ENCODE measurements at places on chromosomes 12 and 14.

GRCh38 chr12:90499795-90500194 is 455.2 kb downstream of the CCER1 start:
- no peak for DNase-seq

- peak; percentile 86 for DNase-seq
Observed at GRCh38 chr12:113334786-113335539, at the start of gene SLC8B1. Gene SLC8B1 (minus strand): TSS chr12:113335109. CDS start chr12:113332878, 2,231 bp downstream.

DNA sequence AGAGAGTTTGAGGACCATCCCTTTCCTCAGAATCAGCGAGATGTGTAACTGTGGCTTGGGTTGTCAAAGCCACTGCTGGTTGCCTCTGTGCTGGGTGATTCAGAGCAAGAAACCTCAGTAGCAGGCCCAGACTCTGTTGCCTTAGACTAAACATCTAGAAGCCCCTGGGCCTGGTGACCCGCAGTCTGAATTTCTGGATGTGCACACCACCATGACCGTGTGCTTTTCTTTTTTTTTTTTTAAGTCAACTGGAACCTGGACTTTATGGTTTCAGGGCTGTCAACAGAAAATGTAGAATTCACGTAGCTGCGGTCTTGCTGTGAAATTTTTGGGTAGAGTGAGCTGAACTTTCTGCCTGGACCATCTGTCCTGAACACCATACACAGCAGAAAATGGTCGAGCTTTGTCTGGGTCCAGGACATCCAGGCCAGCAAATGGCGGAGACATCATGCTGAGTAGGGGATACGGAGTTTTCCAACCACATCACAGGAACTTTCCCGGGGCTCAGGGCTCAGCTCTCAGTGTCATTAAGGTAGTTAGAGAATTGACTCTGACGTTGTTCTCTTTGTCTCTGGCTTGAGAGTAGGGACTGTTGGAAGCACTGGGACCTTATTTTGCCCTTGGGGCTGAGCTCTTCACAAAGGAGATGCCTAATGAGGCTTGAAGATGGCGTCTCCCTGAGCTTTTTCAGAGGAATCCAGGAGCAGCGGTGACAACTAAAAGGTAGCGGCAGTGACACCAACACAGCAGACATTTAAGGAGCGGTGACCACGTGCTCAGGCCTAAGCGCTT is 23.0 kb upstream of the BATF start:
- no peak for DNase-seq

GRCh38 chr12:100133200-100133599 is 9.5 kb downstream of the BLTP3B start:
- DNase-seq, result no peak

- no peak for DNase-seq
Observed at GRCh38 chr14:21647380-21647779, 6.3 kb upstream of the OR4E2 start.

DNA sequence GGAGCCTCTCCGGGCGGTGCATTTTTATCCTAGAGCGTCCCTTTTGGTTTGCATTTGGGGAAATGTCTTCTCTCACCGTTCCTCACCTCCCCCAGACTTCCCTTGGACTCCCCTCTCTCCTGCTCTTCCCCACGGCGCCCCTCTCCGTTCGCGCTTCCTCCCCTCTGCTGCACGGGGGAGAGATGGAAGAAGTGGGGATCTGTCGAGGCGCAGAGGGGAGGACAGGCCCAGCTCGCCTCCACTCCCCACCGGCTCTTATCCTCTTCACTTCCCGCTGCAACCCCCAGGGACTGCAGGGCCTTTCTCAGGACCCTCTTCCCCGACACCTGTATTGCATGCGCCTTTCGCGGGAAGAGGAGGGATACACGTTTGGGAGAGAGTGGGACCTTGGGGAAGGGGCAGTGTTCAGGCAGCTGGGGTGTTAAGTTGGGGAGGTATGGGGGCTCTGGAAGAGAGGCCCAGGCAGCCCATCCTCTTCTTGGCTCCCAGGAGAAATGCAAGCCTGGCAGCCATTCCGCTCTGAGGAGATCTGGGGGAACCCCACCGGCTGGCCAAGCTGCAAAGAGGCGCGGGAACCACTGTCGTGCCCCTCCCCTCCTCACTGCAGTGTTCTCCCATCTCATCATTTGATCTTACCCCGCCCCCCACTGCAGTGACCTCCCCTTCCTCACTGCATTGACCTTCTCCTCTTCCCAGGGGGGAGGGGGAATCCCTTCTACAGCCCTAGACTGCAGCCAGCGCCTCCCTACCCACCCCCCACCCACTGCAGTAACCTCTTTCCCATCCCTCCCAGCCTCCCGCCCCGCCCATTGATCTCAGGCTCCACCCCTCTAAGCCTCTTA is 788 bp downstream of the ENO2 start:
- no peak for DNase-seq

GRCh38 chr12:49813131-49813530 is 15.1 kb downstream of the NCKAP5L start:
- no peak for DNase-seq

DNA sequence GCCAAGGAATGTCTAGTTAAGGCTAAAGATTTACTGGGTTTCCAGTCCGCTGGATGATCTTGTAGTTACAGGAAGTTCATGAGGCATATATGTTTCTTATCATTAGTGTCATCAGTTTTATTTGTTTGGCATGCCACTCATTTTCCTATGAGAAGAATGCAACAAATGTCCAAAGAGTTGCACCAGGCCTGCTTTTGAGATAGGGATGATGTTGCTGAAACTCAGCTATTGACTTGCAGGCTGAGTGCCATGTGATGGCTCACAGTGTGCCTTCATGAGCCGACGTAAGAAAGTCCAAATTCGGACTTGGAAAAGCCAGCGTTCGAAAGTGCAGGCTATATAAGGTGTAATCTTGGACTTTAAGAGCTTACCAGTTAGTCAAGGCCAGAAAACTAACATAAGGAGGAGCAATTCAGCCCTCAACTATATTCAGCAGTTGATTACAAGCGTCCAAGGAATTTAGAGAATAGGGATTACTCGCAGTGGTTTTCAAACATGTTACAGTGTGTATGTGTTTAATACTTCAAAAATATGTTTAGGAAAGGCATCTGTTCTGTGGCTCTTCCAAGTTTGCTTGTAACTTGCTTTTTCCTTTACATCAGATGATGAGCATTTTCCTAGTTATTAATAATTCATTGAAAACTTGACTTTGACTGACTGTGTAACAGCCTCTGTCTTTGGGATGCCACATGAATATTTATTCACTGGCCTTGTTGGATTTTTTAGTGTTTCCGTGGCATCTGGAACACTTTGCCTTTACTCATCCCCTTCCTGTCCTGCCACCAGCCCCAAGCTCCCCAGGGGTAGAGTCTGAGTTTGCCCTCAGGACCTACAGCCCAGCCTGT is 101.3 kb downstream of the LGMN start:
- DNase-seq, result no peak

GRCh38 chr12:38898001-38898684 is 7.2 kb downstream of the CPNE8 start:
- no peak for DNase-seq

GRCh38 chr12:32939801-32940200 is 43.2 kb upstream of the PKP2 start:
- no peak for DNase-seq

- no peak for DNase-seq
Observed at GRCh38 chr12:118361889-118362288, 10.8 kb downstream of the TAOK3 start.

DNA sequence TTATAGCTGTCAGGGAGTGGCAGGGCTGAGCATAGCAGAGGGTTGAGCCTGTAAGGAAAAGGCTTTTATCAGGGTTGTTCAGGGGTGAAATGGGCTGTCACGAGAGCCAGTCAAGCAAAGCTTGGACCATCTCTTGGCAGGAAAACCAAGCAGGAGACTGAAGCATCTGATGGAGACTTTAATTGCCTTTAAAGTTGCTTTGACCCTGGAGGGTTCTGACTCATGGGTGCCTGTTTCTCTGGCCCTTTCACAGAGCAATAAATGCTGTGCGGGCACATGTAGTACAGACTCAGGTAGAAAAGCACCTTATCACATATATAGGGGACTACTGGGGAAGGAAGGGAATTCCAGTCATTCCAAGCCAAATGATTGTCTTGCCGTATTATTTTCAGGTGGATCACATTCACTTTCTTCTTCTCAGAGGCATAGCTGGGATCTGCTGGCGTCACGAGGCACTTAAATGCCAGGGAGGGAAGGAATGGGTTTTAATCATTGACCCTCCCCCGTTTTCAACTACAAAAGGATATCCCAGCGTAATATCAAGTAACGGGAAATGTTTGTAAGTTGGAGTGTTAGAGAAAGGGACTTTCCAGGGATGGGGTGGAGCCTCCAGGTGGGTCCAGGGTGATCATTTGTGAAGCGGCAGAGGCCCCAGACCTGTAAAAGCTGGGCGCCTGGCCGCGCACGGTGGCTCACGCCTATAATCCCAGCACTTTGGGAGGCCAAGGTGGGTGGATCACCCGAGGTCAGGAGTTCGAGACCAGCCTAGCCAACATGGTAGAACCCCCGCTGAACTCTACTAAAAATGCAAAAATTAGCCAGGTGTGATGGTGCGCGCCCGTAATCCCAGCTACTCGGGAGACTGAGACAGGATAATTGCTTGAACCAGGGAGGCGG is 34.9 kb downstream of the PLEKHD1 start:
- no peak for DNase-seq

DNA sequence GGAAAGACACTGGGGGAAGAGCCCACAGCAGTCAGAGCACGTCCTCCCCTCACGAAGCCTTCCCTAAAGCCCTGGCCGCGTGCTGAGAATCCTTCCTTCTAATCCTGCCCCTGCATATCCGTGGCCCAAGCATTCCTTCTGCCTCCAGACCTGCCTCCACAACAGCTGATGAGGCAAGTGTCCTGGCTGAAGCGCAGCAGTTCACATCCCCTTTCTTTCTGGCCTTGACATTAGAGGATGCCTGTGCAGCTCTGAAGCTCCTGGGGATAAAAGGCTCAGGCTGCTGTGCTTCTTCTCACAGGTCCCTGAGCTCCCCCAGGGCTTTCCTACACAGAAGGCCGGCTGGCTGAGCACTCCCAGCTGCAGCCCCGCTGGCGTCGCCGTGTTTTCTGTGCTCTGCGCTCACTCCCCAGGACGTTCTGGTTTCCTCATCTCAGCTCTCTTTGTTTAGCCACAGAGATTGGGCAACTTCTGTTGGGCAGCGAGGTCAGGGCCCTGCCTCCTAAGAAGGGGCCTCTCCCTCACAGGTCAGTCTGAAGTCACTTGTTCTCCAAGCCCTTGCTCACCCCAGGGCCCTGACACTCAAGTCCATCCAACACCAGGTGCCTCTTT is 45.8 kb downstream of the NINJ2 start:
- no peak for DNase-seq

- no peak for DNase-seq
Observed at GRCh38 chr12:93468008-93468371, 676 bp downstream of the MRPL42 start.

DNA sequence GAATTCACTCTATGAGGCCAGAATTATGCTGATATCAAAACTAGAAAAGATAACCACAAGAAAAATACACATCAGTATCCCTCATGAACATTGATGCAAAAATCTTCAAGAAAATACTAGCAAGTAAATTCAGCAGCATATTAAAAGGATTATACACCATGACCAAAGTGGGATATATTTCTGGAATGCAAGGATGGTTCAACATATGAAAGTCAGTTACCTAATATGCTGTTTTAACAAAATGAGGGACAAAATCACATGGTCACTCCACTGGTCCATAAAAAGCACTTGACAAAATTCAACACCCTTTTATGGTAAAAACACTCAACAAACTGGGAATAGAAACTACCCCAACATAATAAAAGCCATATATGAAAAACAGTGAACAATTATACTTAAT is 40.3 kb downstream of the TECPR2 start:
- DNase-seq, result no peak

GRCh38 chr14:100585448-100586152 is 1.6 kb downstream of the BEGAIN start:
- DNase-seq, result no peak

DNA sequence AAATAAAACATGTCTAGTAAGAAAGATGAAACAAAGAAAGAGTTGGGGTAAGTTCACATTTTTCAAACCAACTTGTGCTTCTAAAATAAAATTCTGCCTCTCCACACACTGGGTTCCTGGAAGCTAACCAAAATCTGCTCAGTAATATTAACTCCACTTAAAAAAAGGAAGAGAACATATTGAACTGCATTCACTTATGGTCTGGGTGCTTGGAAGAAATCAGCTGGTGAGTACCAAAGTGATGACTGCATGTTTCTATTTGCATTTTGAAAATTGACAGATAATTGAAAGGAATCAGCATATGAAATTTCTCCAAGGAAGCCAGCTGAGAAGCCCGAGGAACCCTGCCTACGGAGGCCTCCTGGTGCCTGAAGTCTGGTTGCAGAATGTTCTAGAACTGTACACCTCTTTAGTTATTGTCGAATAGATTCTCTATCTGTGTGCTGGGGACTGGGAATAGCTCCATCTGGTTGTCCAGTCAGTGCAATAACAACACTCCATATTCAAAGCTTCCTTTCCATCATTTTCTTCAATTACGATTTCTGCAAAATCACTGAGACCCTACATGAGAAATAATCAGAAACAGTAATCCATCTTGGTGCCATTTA is 836.1 kb downstream of the VRK1 start:
- no peak for DNase-seq

- DNase-seq, result no peak
Observed at GRCh38 chr12:30357766-30358490, 337.7 kb downstream of the IPO8 start.

DNA sequence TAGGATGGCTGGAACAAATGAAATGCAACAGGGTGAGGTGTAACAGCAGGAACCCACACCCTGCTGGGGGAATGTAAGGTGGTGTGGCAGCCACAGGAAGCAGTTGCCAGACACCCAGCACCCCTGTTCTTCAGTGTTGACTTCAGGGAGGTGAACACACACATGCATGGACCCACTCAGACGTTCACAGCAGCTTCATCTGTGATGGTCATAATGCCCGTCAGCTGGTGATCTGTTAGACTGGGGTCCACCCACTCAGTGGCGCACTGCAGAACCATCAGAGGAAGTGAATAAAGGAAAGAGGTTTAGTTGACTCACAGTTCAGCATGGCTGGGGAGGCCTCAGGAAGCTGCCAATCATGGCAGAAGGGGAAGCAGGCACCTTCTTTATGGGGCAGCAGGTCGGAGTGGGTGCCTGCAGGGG is 22.7 kb upstream of the TEX22 start:
- DNase-seq, result peak; percentile 17

GRCh38 chr14:34785223-34786006 is 71.0 kb upstream of the CFL2 start:
- no peak for DNase-seq
